HCT116 (cell line): ENCODE measurements at places on chromosomes 12 and 14. TPM values are rescaled to one million over a fixed set of nuclear protein-coding genes. Genes with fewer than 3 reads are reported as not detected.

DNA sequence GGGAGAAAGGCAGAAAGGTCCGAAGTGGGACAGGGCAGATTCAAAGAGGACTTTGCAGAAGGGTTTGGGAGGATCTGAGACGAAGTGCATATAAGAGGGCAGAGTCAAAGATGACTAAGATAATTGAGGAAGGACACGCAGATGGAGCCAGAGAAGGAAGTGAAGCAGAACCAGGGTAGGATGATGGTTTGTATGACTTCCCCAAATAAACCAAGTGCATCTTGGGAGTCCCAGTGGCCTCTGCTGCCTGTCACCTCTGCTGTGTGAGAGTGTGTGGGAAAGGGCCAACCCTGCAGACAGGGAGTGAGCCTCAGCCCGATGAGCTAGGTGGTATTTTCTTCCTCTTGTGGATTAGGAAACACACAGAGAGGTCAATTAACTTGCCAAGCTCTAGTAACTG, 36.8 kb downstream of the FLVCR2 start:
- H3K27me3 ChIP-seq, result no peaks in the 10 kb centered on the region
- H3K4me1 ChIP-seq, result no peaks in the 10 kb centered on the region
- H3K36me3 ChIP-seq, result no peaks in the 10 kb centered on the region
- no peak for DNase-seq
- H3K4me3 ChIP-seq, result no peak overlapping the region

GRCh38 chr12:121209624-121210572, at the start of gene P2RX4:
TSS of gene P2RX4 (plus strand) at chr12:121210129. CDS start at chr12:121210165, 36 bp downstream.
- peak; percentile 52 for DNase-seq
- H3K4me1 ChIP-seq, result peaks cover 35% of the 10 kb centered on the region
- no peaks in the 10 kb centered on the region for H3K27me3 ChIP-seq
- H3K36me3 ChIP-seq, result no peaks in the 10 kb centered on the region
- peak within 1 kb of the TSS; percentile 94 for H3K27ac ChIP-seq
- peak within 1 kb of the TSS; percentile 62 for H3K4me3 ChIP-seq

- peak overlapping the region; percentile 37 for H3K4me3 ChIP-seq
- H3K27ac ChIP-seq, result no peak overlapping the region; the same call in 1 of the 2 replicates
- DNase-seq, result no peak
- peaks cover 42% of the 10 kb centered on the region for H3K27me3 ChIP-seq
- no peaks in the 10 kb centered on the region for H3K36me3 ChIP-seq
- peaks cover 6% of the 10 kb centered on the region; the same call in 1 of the 2 replicates for H3K4me1 ChIP-seq
These were observed 640 bp downstream of the ARMH4 start for GRCh38 chr14:58151133-58152013.

SLCO1B3 gene
- 5.4 TPM for total RNA-seq

DNA sequence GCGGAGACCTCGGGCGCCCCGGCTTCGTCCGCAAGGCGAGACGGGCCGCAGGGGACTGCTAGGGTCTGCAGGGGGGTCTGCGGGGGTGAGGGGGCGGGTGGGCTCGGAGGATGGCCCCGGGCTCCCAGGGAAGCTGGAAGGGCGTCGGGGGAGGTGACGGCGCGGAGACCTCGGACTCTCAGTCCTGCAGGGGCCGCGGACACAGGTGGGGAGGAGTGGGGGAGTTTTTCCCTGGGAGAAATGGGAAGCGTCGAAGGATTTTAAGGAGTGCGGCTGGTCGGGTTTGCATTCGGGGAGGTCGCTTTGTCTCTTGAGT, 25.9 kb downstream of the ZBTB42 start:
- no peaks in the 10 kb centered on the region for H3K27me3 ChIP-seq
- peaks cover 22% of the 10 kb centered on the region for H3K4me1 ChIP-seq
- H3K36me3 ChIP-seq, result no peaks in the 10 kb centered on the region
- peak overlapping the region; percentile 62 for H3K4me3 ChIP-seq

GRCh38 chr14:102180248-102180998, 40.7 kb downstream of the WDR20 start:
- no peaks in the 10 kb centered on the region for H3K36me3 ChIP-seq
- H3K4me3 ChIP-seq, result no peak overlapping the region

IQSEC3 gene
- total RNA-seq, result not detected

GRCh38 chr14:99094901-99095300, 177.1 kb downstream of the BCL11B start:
- no peak overlapping the region for H3K4me3 ChIP-seq
- H3K36me3 ChIP-seq, result no peaks in the 10 kb centered on the region
- no peak for DNase-seq
- H3K27me3 ChIP-seq, result no peaks in the 10 kb centered on the region
- no peaks in the 10 kb centered on the region for H3K4me1 ChIP-seq
- H3K27ac ChIP-seq, result no peak overlapping the region

OLR1 gene
- total RNA-seq, result 0.12 TPM

FAIM2 gene
- total RNA-seq, result not detected

DNA sequence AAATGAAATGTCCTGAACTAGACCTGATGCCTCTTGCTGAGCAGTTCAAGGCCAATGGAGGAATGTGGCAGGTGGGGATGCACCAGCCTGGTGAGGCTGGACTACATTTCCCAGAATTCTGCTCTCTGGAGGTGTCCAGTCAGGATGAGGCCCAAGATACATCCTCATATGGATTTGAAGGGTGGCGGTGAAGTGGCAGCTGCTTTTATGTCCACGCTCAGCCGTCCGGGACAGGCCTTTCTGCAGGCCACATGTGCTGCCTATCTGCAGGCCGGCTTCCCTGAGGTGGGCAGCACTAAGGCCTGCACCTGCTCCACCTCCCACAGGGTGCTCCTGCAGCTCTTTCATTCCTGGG, 230.2 kb downstream of the BCL11B start:
- H3K36me3 ChIP-seq, result no peaks in the 10 kb centered on the region
- DNase-seq, result no peak
- no peak overlapping the region for H3K27ac ChIP-seq
- H3K4me3 ChIP-seq, result no peak overlapping the region
- 0 out of 2 replicates have a peak, but pooled peaks cover 3% of the 10 kb centered on the region for H3K27me3 ChIP-seq
- no peaks in the 10 kb centered on the region for H3K4me1 ChIP-seq

C1QL4 gene
- total RNA-seq, result 8.1 TPM

ESYT1 gene
- 80.9 TPM for total RNA-seq
